ENCODE measurements at places on chromosomes 1 and 21. TPM values are rescaled to one million over a fixed set of nuclear protein-coding genes. Genes with fewer than 3 reads are reported as not detected.

Gene HSD3B1
- polyA plus RNA-seq = not detected

Gene NCMAP
- polyA plus RNA-seq = not detected

Gene KRTAP6-3
- polyA plus RNA-seq = not detected

Gene SPATA17
- polyA plus RNA-seq = 0.69 TPM

Gene NCAM2
- polyA plus RNA-seq = 7.7 TPM

Gene DEPDC1
- 9.8 TPM for polyA plus RNA-seq

Gene CFHR1
- polyA plus RNA-seq = 0.07 TPM

Gene AXDND1
- polyA plus RNA-seq = 0.27 TPM

Gene SAMD13
- 0.99 TPM for polyA plus RNA-seq

Gene TEDDM1
- not detected for polyA plus RNA-seq

Gene FASLG
- polyA plus RNA-seq = not detected

Gene ASAP3
- polyA plus RNA-seq = 25.5 TPM

Gene TENT5C
- polyA plus RNA-seq = 30.6 TPM

Gene GPR25
- not detected for polyA plus RNA-seq

Gene F3
- 330 TPM for polyA plus RNA-seq

Gene CACHD1
- 3.5 TPM for polyA plus RNA-seq

Gene SLC6A17
- polyA plus RNA-seq = 0.02 TPM

Gene ADGRL2
- 24.8 TPM for polyA plus RNA-seq

Gene TRIM58
- 0.09 TPM for polyA plus RNA-seq

Gene RCC1
- polyA plus RNA-seq = 22.4 TPM

Gene TMEM82
- polyA plus RNA-seq = not detected

Gene RGS8
- polyA plus RNA-seq = not detected

Gene TRAF3IP3
- polyA plus RNA-seq = 0.06 TPM

Gene TSPAN1
- 0.43 TPM for polyA plus RNA-seq

Gene MAP1LC3C
- 0.12 TPM for polyA plus RNA-seq

Gene TGFB2
- polyA plus RNA-seq = 10.2 TPM

Gene PIGR
- polyA plus RNA-seq = not detected

Gene CACNA1S
- polyA plus RNA-seq = not detected

Gene LYPD8
- polyA plus RNA-seq = not detected

Data from AG04450 (cell line).